ENCODE measurements at places on chromosomes 6 and 20.

GRCh38 chr20:47124181-47124717 is 229.6 kb downstream of the EYA2 start:
- no peak for DNase-seq

DNA sequence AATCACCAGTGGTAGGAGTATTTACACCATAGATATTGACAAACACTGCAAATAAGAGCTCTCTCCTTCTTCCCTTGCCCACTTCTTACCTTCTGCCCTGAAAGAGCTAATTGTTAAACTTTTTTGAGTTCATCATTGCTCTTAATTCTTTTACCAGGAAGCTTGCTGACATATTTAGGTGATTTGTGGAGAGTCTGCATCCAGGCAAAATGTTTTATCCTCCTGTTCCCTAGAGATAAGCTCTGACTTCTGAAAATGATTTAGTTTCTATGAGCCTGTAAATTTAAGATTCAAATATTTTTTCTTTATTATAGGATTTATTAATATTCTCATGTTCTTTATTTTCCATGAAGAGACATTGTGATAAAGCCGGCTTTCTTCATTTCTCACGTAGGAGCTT is 81.5 kb downstream of the ADGRB3 start:
- no peak for DNase-seq

GRCh38 chr20:57047281-57048026 is 219.0 kb downstream of the BMP7 start:
- DNase-seq: no peak

DNA sequence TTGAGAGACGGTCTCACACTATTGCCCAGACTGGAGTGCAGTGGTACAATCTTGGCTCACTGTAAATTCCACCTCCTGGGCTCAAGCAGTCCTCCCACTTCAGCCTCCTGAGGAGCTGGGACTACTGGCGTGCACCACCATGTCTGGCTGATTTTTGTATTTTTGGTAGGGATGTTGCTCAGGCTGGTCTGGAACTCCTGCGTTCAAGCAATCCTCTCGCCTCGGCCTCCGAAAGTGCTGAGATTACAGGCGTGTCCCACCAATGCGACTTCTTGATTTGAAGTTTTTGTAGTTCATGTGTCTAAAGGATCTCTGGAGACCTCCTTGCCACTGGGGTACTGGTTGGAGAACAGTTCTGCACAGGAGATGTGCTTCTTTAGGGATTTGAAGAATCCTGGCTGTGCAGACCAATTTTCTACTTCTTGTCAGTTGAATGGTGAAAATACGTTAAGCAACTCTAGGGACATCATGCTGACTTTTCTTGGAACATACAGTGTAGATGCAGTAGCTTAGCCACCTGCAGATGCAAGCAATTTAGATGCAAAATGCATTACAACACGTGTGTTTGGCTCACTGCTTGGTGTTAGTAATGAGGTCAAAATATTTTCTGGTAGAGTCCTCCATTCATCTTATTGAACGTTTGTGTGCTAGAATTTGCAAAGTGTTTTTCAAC is 28.2 kb downstream of the SYTL3 start:
- no peak for DNase-seq

GRCh38 chr6:21971541-21971940 is 325.3 kb downstream of the PRL start:
- no peak for DNase-seq

DNA sequence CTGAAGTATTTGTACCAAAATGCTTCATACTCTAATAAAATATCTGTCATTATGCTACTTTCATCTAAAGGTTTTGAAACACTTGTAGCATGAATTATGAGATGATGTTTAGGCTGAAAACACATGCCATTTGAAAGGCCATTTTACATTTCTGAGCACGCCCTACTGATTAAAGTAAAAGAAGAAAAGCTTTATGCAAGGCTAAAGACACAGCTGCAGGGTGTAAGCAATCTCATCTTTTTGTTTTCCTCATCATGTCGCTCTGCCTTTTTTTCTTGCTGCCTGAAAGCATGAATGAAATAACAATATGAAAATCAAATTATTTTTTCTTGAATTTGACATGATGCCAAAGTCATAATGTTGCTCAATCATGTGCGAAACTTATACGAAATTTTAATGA is 148.6 kb upstream of the ARG1 start:
- no peak for DNase-seq

DNA sequence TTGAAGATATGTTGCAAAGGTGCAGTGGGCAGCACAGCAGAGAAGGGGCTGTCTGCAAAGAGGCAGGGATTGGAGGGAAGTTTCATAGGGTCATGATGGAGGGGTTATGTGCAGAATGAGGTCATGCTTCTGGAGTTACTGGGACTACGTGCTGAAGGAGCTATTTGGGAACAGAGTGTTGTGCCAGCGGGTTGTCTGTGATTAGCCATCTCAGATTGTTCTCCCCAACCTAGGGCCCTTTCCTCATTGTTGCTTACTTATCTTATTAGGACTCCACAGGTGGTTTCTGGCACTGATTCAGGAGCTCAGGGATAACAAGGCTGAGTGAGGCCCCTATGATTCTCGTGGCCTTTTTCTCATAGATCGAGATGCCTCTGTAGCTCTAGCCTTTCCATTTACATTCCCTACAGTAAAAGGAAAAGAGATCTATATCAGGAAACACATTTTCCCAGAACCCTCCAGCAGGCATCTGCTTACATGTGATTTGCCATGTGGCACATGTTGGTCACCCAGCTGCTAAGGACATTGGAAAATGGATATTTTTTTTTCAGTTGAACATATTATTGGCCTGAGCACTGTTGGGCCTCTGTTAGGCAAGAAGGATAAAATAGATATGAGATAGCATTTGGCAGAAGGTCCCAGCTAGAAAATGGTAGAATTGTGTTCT is 429.6 kb upstream of the PLCB4 start:
- no peak for DNase-seq

- DNase-seq: no peak
These were observed 85.3 kb upstream of the AKAP12 start for GRCh38 chr6:151154418-151154817.

GRCh38 chr6:41599015-41599851 is 39.0 kb upstream of the MDFI start:
- peak; percentile 52 for DNase-seq

- no peak for DNase-seq
These were observed 81.4 kb upstream of the RPS6KA2 start for GRCh38 chr6:166708460-166708859.

DNA sequence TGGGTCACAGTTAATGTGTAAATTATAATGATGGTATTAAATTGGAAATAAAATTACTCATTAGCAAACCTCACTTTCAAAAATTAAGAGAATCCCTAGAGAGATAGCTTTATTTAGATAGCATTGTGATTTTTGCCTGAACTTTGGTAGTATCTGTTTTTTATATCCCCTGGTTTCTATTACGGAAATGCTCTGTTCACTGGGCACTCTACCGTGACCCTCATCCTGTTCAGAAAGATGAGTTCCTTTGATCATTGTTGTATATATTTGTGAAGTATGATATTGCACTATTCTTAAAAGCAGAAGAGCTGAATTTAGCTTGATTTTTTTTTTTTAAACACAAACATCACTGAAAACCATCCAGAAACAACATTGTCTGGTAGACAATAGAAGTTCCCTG is 1143.8 kb upstream of the MAP3K7 start:
- no peak for DNase-seq

DNA sequence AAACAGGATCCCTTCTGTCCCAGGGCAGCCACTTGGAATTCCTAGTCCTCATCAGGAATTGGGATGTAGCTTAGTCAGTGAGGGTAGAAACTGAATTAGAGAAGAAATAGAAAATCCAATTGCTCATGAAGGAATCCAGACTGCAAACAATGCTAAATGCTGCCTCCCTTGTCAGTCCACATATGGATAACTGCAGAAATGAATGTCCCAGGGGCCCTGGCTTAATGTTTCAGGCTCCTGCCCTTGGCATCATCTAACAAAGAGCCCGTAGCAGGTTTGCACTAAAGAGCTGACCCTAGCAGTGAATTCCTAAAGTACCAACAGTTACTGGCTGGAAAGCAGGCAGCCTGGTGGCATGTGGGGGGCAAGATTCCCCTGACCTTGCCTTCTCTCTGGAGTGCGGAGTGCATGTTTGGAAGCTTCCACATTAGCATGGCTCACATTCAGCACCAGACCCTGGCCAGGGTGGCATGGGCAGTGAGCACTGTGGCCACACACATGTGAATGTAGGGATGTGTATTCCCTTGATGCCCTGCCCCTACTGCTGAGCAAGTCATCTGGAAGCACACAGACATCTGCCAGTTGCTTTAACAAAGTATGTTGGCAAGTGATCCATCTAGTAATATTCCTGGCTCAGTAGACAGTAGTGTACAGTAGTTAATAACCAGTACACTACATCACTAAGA is 394.5 kb downstream of the CDC5L start:
- DNase-seq: no peak

DNA sequence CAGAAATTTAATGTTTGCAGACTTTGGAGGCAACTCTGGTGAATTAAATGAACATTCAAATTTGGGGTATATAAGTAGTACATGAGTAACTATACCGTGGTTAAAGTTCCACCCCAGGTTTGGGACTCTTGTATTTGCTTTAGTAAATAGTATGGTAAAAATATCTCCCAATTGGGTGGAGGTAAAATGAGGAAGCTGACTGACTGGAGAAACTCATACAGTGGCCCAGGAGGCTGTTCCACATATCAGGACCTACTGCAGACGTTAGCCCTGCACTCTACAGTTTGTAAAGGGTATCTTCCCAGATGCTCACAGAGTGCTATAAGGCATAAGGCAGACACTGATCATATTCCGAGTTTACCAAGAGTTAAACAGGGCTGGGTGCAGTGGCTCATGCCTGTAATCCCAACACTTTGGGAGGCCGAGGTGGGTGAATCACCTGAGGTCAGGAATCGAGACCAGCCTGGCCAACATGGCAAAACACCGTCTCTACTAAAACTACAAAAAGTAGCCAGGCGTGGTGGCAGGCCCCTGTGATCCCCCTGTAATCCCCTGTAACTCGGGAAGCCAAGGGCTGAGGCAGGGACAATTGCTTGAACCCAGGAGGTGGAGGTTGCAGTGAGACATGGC is 53.7 kb downstream of the CPXM1 start:
- DNase-seq: no peak

GRCh38 chr6:105135907-105136430 is 43.8 kb downstream of the POPDC3 start:
- DNase-seq: no peak

GRCh38 chr6:46291275-46291633 is 120.5 kb upstream of the ENPP5 start:
- peak; percentile 28 for DNase-seq

- DNase-seq: no peak
These were observed 712 bp downstream of the RXRB start for GRCh38 chr6:33199687-33200218.

DNA sequence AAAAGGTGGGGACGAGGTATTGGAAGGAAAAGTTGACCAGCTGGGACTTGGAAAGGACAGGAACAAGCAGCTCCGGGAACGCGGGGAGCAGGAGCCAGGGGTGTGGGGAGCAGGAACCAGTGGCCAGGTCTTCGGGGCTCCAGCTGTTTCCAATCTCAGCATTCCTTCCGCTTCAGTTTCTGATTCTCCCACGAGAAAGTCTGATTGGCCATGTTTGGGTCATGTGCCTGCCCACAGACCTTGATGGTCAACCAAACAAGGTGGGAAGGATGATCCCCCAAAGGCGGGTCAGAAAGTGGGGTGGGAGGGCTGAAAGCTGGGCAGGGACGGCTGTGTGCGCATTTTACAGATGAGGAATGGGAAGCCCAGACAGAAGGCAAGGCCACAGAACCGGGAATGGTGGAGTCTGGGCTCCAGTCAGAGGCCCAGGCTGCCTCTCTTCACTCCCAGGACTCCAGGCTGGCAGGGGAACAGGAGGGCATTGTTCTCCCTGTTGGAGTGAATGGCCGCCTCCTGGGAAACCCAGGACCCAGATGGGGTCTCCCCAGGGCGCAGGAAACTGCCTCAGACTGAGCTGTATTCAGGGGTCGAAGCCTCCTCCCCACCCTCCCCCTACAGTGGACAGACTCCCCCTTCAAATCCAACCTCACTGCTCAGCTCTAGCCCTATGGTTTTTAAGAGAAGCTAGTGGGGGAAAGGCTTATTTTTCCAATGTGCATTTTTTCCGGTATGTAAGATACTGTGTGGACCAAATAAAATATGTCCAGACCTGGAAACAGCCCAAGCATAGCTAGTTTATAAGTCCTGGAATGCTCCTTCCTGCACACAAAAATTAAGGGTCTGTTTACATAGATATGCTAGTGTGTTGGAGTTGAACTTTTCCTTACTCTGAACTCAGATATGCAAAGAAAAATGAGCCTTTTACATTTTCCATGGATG is 12.2 kb upstream of the PTGIS start:
- no peak for DNase-seq

DNA sequence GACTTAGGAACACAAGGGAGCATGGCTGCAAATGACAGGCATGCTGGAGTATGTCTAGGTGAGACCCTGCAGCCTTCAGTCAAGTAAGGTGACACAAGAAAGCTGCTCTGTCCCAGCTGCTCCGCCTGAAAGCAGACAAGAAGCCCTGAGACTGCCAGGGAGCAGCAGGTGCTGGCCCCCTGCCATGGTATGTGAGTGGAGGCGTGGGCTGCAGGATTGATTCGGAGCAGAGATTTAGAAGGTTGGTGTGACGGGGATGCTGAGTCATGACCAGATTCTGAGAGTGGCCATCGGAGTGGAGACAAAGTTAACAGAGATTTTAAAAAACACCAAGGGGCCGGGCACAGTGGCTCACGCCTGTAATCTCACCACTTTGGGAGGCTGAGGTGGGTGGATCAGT is 17.8 kb downstream of the LRP11 start:
- DNase-seq: no peak

- no peak for DNase-seq
These were observed 56.5 kb upstream of the TENT5A start for GRCh38 chr6:81808851-81809570.

GRCh38 chr6:30769853-30770524 is 25.6 kb upstream of the IER3 start:
- DNase-seq: no peak

DNA sequence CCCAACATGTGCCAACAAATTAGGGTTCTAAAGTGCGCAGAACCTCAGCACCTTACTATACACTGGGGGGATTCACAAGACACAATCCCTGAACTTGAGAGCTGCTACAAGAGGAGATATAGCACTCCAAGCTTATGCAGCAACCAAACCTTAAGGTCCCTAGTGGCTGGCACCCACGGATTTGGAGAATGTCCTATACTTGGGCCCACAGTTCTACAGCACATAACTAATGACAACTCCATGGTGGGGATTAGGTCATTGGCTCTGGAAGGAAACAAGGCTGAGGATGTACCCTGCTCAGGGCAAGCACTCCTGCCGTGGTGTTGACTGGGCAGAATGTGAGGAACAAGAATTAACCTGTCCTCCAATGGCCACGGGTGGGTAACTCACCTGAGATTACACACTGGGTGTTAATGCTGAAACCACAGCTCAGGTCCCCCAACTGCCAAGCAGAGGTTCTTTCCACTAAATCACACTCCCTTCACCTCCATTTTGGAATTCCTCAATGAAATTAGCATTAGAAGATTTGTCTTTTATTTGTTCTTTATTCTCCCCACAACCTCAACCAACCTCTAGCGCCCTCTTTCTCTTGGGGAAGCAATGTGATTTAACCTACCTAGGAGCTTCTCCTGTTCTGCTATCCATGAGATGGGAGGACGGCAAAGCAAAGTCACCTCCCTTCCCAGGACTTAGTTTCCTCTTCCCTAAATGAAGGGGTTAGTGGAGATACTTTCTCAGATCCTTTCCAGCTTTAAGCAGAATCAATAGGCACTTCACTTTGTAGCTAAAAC is 32.0 kb downstream of the TRERF1 start:
- DNase-seq: no peak

- DNase-seq: no peak
These were observed 12.7 kb downstream of the TREML2 start for GRCh38 chr6:41187924-41188886.

Measured in H9 (cell line).